Kidney tubule cell (primary cell): ENCODE measurements at places on chromosomes 12 and 14.

GRCh38 chr14:94320243-94320642 is 2.9 kb downstream of the SERPINA6 start:
- peak; percentile 59 for DNase-seq

DNA sequence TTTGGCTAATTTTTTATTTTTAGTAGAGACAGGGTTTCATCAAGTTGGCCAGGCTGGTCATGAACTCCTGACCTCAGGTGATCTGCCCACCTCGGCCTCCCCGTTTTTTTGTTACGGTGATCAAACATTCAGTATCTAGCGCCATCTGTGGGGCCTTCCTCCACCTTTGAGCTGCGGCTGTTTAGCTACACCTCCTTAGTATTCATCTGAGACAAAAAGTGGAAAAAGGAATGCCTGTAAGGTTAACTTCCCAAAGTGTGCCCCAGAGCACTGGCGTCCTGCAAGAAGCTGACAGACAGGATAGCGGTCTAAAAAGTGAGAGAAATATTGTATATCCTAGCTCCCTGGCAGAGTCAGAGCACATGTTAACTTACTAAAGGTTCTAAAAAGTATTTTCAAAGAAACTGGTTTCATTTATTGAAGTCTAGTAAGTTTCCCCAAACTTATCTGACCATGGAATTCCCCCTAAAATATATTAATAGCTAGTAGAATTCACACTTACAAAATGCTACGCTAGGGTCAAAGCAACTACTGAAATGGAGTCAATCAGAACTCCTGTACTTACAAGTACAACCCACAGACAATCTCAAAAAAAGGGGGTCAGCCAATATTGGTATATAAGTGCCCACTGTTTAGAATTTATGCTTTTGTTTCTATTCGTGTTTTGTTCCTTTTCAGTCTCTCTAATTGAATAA is 59.1 kb downstream of the DUSP16 start:
- no peak for DNase-seq

- no peak for DNase-seq
Observed at GRCh38 chr12:133235401-133236112, at the start of gene ANHX. TSS of gene ANHX (minus strand) at chr12:133235877. CDS start at chr12:133234356, 1,521 bp downstream.

- DNase-seq: no peak
Observed at GRCh38 chr14:75570797-75571196, 7.6 kb upstream of the FLVCR2 start.

DNA sequence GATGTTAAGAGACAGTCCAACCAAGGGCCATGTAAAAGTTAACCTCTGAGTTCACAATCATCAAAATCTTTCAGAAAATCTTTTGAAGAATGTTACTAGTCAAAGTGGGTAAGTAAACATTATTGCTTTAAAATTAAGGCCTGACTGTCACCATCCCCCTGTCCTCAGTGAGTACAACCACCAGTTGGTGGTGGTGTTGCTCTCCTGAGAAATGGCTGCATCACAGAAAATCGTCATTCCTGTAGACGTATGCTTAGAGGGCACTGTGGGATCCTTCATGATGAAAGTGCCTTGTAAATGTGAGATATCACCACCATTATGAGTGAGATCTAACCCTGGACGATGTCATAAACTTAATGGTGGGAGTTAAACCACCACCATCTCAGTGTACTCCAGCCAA is 451.2 kb downstream of the RPS29 start:
- DNase-seq: no peak

DNA sequence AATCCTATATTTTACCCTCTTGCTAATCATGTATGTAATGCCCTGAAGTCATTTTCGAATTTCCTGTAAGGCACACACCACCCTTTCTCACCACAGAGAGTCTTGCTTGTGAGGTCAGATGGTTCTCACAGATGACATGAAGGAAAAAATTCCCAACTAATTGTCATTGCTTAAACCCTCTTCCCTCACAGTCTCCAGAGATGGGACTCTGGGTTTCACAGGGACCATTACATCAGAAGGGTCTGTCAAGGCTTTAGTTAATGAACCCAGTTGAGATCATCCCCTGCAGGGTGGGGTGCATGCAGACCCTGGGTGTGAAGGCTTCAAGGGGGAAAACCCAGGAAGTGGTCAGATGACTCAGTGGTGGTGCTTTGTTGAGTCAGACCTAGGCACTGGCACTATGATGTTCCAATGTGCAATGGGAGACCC is 229.6 kb downstream of the BCAT1 start:
- DNase-seq: peak; percentile 93

- DNase-seq: no peak
Observed at GRCh38 chr14:95463171-95463901, 53.1 kb downstream of the SYNE3 start.

- no peak for DNase-seq
Observed at GRCh38 chr12:87967871-87968270, 61.3 kb downstream of the C12orf50 start.

GRCh38 chr14:21558703-21559170 is 21.1 kb downstream of the OR10G3 start:
- no peak for DNase-seq

GRCh38 chr12:65689508-65689907 is 134.8 kb upstream of the HMGA2 start:
- DNase-seq: no peak

GRCh38 chr12:112430929-112431328 is 12.2 kb downstream of the PTPN11 start:
- no peak for DNase-seq

DNA sequence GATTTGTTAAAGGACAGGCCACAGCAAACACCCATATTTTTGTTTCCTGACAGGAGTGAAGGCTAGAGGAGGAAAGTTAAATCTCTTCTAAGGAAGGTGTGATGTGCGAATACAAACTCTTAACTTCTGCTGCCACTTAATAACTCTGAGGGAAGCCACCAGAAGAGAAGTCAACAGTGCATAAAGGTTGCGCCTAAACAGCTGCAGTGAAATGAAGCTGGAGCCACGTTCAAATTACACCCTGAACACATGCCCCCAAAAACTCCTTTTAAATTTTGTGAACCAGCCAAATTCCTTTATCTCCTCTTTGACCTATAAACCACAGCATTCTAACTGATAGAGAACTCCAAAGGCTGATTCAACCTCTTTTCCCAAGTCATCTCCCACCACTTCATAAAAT is 22.4 kb downstream of the DENND5B start:
- DNase-seq: no peak
